Stimulated activated naive CD4-positive, alpha-beta T cell (primary cell): ENCODE measurements at places on chromosomes 1 and 21.

GRCh38 chr1:61518670-61519400, 206.1 kb downstream of the TM2D1 start:
- no peak for DNase-seq

- no peak for DNase-seq
Measured at GRCh38 chr1:74470251-74470650, 42.2 kb downstream of the LRRC53 start.

DNA sequence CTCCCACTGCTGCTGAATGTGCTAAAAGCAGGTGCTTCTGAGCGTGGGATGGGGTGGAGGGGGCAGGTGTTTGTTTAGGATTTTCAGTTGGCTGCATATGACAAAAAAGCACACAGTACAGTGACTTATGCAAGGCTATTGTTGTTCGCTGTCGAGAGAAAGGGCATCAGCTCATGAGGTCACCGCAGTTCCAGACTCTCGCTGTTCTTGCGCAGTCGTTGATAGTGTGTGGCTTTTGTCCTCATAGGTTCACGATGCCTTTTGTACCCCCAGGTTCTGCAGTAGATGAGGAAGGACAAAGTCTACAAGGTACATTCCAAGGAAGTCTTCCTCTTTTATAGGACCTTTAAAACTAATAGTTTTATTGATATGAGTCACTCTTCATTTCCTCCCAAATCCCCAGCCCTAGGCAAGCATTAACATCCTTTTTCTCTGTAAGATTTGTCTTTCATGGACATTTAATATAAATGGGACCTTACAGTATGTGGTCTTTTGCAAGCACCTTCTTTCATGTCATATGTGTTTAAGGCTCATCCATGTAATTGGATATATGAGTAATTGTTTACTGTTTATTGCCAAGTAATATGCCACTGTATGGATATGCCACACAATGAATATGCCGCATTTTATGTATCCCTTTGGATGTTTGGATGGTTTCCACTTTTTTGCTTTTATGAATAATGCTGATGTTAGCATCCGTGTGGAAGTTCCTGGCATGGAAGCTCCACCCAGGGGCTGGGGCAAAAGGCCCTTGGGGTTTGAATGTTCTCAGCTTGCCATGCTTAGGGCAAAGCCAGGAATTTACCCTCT, 14.5 kb upstream of the NLRP3 start:
- no peak for DNase-seq

- no peak for DNase-seq
Measured at GRCh38 chr1:245116131-245116530, 38.7 kb upstream of the KIF26B start.

DNA sequence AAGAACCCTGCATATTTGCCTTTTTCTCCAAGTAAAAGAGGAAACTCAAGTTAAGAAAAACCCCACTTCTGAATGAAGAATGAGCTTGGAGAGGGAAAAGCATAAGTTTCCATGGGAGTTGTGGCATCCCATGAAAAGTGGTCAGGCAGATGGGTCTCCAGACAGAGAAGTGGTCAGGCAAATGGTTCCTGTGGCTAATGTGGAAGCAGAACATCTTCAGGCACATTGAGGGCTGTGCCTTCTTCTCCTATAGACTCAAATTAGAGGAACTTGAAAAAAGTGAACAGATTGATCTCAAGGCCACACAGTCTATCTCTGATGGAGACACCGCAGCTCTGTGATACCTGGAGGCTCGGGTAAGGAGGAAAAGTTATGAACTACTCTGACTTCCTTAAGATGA, 55.7 kb upstream of the KIRREL1 start:
- no peak for DNase-seq
